ENCODE measurements at places on chromosomes 3 and 15. TPM values are rescaled to one million over a fixed set of nuclear protein-coding genes. Genes with fewer than 3 reads are reported as not detected.

DNA sequence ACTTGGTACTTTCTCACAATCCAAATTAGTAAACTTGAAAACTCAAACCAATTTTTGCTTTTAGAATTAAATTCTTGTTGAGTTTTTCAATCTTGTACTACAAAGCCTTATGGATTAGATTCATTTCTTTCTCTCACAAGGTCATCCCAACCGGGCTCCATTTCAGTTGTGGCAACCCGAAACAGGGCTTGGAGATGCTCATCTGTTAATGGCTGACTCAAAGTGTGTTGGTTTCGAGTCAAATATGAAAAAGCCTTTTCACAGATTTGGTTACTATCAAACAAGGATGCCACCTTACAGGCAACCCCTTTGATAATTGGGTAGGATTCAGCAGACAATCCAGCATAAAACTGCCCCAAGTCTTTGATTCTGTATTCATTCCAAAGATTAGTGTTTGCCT is 1.8 kb downstream of the EPM2AIP1 start:
- H3K4me1 ChIP-seq, result peaks cover 29% of the 10 kb centered on the region
- peak overlapping the region; percentile 100 for H3K27ac ChIP-seq
- no peaks in the 10 kb centered on the region for H3K27me3 ChIP-seq
- H3K4me3 ChIP-seq, result peak overlapping the region; percentile 64
- H3K36me3 ChIP-seq, result peaks cover 20% of the 10 kb centered on the region
- DNase-seq, result no peak

- H3K27me3 ChIP-seq, result no peaks in the 10 kb centered on the region
- H3K27ac ChIP-seq, result no peak overlapping the region
- DNase-seq, result no peak
- H3K36me3 ChIP-seq, result no peaks in the 10 kb centered on the region
Measured at GRCh38 chr15:73378089-73378488, 9.3 kb upstream of the HCN4 start.

GRCh38 chr15:38665586-38666305 is 101.1 kb upstream of the RASGRP1 start:
- H3K27me3 ChIP-seq, result no peaks in the 10 kb centered on the region
- no peaks in the 10 kb centered on the region for H3K36me3 ChIP-seq

Gene UNC13C
- total RNA-seq, result under 0.01 TPM

DNA sequence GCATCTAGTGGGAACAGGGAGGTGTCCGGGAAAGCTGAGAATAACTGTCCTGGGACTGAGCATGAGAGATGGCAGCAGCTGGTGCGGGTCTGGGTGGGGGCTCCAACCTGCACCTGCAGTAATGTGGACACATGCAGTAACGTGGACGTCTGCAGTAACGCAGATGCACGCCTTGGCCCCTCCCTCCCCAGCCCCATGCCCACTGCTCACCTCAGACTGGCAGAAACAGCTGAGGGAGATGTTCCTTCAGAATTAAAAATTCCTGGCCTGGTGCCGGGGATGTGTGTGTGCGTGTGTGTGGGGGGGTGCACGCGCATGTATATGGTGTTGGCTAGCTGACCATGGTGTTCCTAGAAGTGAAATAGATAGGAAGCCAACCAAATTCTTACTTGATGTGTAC is 86.7 kb upstream of the OXTR start:
- no peaks in the 10 kb centered on the region for H3K4me1 ChIP-seq
- DNase-seq, result no peak
- H3K27me3 ChIP-seq, result no peaks in the 10 kb centered on the region
- H3K27ac ChIP-seq, result no peak overlapping the region
- H3K4me3 ChIP-seq, result no peak overlapping the region
- H3K36me3 ChIP-seq, result no peaks in the 10 kb centered on the region

Gene TTLL13
- total RNA-seq, result not detected

Gene SLC24A5
- not detected for total RNA-seq

DNA sequence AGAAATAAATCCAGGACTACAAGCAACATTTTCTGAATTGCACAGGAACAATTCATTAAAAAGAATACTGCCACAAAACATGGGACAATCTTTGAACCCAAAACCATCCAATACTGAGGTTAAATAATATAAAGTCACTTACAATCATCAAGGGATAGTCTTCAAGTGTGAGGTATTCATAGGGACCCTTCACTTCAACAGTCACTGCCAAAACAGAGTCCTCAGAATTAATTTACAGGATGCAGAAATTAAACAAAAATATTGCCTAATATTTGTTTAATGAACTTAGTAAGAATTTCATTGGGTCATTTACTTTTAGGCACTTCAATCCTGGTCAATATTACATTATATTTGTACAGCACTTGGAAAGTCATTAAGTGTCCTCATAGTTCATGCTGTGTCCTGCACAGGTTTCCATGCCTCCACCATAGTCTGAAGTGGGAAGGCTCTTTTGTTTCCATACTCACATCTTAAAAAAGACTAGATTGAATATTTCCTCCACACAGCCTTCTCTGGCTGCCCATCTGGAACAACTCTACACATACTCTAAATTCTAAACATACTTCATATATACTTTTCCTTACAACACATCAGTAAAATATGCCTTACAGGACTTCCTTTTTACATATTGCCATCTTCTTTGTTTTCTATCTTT is 31.6 kb upstream of the VPS39 start:
- no peak for DNase-seq
- no peaks in the 10 kb centered on the region for H3K27me3 ChIP-seq
- H3K27ac ChIP-seq, result no peak overlapping the region
- H3K4me1 ChIP-seq, result no peaks in the 10 kb centered on the region

- no peak overlapping the region for H3K4me3 ChIP-seq
- no peaks in the 10 kb centered on the region for H3K27me3 ChIP-seq
- no peaks in the 10 kb centered on the region for H3K4me1 ChIP-seq
- DNase-seq, result no peak
- no peak overlapping the region for H3K27ac ChIP-seq
- no peaks in the 10 kb centered on the region for H3K36me3 ChIP-seq
Measured at GRCh38 chr3:126903521-126903920, 79.4 kb upstream of the PLXNA1 start.

GRCh38 chr3:173401369-173401768 is 3.8 kb downstream of the NLGN1 start:
- H3K27me3 ChIP-seq, result no peaks in the 10 kb centered on the region
- DNase-seq, result no peak
- H3K4me3 ChIP-seq, result no peak overlapping the region
- H3K4me1 ChIP-seq, result no peaks in the 10 kb centered on the region
- H3K27ac ChIP-seq, result no peak overlapping the region
- no peaks in the 10 kb centered on the region for H3K36me3 ChIP-seq

Gene IGF2BP2
- total RNA-seq, result 94.5 TPM

DNA sequence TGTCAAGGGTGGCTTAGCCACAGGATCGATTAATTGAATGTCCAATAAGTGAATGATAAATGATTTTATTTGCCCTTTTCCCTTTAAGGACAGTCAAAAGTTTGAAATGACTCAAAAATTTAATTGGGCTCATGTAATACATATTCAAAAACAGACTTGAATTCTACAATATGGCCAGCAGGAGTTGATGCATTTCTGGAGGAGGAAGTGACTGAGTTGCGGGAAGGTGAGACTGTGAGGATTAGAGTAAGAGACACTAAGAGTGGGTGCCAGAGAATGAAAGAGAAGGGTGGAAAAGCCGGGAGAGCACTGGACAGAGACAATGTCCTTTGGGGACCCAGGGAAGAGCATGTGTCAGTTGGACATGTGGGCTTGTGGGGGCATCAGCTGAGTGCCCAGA is 83.3 kb downstream of the MCTP2 start:
- no peak overlapping the region for H3K27ac ChIP-seq
- no peak overlapping the region for H3K4me3 ChIP-seq
- no peak for DNase-seq
- H3K4me1 ChIP-seq, result no peaks in the 10 kb centered on the region

DNA sequence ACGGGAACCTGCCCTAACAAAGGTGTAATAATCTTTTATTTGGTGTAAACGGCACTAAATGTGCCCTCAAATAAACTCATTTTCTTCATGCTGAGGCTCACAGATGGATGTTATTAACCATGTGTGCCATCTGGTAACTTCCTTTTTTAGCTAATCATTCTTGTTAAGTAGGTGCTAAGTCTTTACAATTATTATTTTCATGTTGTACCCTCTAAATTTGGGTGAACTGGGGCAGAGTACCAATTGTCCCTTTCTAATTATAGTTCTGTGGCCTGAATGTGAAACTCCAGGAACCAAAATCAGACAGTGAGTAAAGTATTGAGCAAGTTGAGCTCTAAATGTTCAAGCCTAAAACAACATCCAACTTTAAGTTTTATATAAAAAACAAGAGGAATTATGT is 220.7 kb upstream of the CADM2 start:
- no peak for DNase-seq
- no peaks in the 10 kb centered on the region for H3K27me3 ChIP-seq
- H3K4me3 ChIP-seq, result no peak overlapping the region
- H3K36me3 ChIP-seq, result no peaks in the 10 kb centered on the region

DNA sequence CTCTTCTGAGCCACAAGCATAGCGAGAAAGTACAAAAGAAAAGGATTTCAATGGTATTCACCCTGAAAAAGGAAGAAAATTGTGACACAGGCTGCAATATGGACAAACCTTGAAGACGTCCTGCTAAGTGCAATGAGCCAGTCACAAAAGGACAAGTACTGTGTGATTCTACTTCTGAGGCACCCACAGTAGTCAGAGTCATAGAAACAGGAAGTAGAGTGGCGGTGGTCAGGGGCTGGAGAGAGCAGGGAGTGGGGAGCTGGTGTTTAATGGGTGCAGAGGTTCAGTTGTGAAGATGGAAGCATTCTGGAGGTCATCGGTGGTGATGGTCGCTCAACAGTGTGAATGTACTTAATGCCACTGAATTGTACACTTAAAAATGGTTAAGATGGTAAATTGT is 180.5 kb downstream of the APBA2 start:
- no peaks in the 10 kb centered on the region for H3K27me3 ChIP-seq
- no peaks in the 10 kb centered on the region for H3K36me3 ChIP-seq
- no peaks in the 10 kb centered on the region for H3K4me1 ChIP-seq
- no peak overlapping the region for H3K27ac ChIP-seq
- no peak overlapping the region for H3K4me3 ChIP-seq
- no peak for DNase-seq

Gene LEKR1
- not detected for total RNA-seq

DNA sequence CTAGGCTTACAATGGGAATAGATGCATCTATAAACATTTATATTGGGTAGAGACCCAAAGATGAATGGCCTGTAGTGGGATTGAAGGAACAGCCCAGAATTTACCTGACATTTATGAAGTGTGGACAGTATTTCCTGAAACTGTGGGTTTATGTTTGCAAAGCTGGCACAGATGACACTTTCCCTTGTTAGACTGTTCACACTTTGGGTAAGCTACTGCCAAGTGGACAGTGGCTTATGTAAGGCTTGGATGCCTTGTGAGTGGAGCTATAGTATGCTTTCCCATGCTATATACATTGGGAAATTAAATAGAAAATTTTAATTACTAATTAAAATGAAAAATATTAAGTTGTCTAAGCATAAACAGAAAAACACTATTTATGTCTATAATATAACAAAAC is 48.5 kb downstream of the STARD9 start:
- no peak overlapping the region for H3K27ac ChIP-seq
- DNase-seq, result no peak
- H3K4me3 ChIP-seq, result no peak overlapping the region
- H3K36me3 ChIP-seq, result no peaks in the 10 kb centered on the region

Gene RTP3
- not detected for total RNA-seq

- no peaks in the 10 kb centered on the region for H3K36me3 ChIP-seq
- H3K4me1 ChIP-seq, result no peaks in the 10 kb centered on the region
- H3K27ac ChIP-seq, result no peak overlapping the region
- DNase-seq, result no peak
Measured at GRCh38 chr3:83065851-83066460, 1304.5 kb upstream of the GBE1 start.

DNA sequence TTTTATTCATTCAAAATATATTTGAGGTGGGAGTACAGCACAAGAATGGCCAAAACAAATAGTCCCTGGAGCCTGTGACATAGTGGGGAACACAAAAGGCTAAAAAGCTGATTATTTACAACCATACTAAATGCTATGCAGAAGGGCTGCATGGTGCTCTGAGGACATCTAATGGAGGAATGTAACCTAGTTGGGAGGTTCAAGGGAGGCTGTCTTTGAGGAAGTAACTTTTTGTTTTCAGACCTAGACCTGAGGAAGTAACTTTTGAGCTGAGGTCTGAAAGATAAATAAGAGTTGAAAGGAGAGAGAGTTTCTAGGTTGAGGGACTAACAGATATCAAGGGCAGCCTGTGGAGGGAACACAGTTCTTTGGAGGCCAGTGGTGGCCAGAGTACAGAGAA is 34.8 kb upstream of the RASA2 start:
- H3K27ac ChIP-seq, result no peak overlapping the region
- H3K4me3 ChIP-seq, result no peak overlapping the region
- H3K27me3 ChIP-seq, result no peaks in the 10 kb centered on the region
- no peaks in the 10 kb centered on the region for H3K36me3 ChIP-seq
- DNase-seq, result no peak

- no peak for DNase-seq
- peak overlapping the region; percentile 13 for H3K27ac ChIP-seq
- H3K27me3 ChIP-seq, result no peaks in the 10 kb centered on the region
- H3K36me3 ChIP-seq, result no peaks in the 10 kb centered on the region
Measured at GRCh38 chr3:12177126-12177525, 18.4 kb upstream of the TIMP4 start.

Gene CXCR6
- total RNA-seq, result 3.6 TPM

DNA sequence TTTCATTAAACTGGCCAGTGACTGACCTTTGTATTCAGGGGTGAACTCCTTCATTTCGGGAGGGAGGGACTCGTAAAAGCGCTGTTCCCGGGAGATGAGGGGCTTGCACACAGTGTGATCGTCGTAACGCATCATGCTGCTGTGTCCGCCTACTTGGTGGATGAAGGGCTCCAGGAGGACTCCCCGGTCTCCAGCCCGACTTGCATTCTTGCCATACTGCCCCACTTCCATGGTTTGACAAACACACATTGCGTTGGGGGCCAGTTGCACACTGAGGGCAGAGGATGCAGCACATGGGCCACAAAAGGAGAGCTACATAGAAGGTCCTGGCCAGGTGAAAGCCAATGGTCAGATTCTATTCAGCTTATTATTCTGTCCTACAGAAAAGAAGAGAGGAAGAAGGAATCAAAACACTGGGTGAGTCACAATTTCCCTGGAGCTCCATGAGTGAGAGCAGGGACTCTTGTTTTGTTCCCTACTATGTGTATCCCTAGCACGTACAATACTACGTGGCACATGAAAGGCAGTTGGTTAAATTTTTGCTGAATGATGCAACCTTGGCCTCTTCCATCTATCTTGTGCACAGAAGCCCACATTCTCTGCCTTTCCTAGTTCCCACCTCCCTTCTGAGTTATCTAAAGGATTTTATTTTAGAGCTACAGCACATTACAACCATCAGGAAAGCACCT is 24.2 kb upstream of the GMPPB start:
- no peak overlapping the region for H3K4me3 ChIP-seq
- no peaks in the 10 kb centered on the region for H3K27me3 ChIP-seq
- no peak for DNase-seq
- H3K27ac ChIP-seq, result no peak overlapping the region

DNA sequence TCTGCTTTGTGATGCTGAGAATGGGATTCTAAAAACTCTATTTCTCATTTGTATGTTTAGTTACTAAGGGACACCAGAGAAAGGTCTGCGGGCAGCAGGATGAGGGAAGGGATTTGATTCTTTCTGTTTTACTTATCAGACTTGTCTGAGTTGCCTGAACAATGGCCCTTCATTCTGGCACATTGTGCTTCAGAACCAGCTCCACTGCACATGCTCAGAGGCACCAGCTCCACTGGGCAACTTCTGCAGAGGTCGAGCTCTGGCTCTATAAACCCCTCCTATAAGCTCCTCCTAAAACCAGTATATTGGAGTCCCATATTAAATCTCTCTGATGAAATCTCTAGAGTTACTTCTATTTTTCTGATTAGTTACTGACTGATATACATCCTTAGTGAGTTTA is 453.2 kb upstream of the CDIN1 start:
- H3K27ac ChIP-seq, result no peak overlapping the region
- no peak overlapping the region for H3K4me3 ChIP-seq
- H3K4me1 ChIP-seq, result no peaks in the 10 kb centered on the region
- no peaks in the 10 kb centered on the region for H3K27me3 ChIP-seq
- DNase-seq, result no peak
